ENCODE measurements at places on chromosomes 13 and 19. TPM values are rescaled to one million over a fixed set of nuclear protein-coding genes. Genes with fewer than 3 reads are reported as not detected.

The PMIS2 gene
- total RNA-seq = not detected

The NEK3 gene
- 8.7 TPM for total RNA-seq

- no peaks in the 10 kb centered on the region for H3K4me1 ChIP-seq
- H3K27ac ChIP-seq = no peak overlapping the region
- DNase-seq = no peak
- no peaks in the 10 kb centered on the region for H3K27me3 ChIP-seq
Observed at GRCh38 chr13:87684850-87685742, 13.9 kb downstream of the SLITRK5 start.

The SUGT1 gene
- 49.8 TPM for total RNA-seq

The TEX29 gene
- 0.82 TPM for total RNA-seq

GRCh38 chr19:12603714-12604113 lies 6.9 kb downstream of the ZNF490 start:
- no peak overlapping the region for H3K27ac ChIP-seq
- no peaks in the 10 kb centered on the region for H3K27me3 ChIP-seq
- no peaks in the 10 kb centered on the region for H3K4me1 ChIP-seq
- no peak overlapping the region for H3K4me3 ChIP-seq

- no peaks in the 10 kb centered on the region for H3K4me1 ChIP-seq
- no peak overlapping the region for H3K4me3 ChIP-seq
- H3K36me3 ChIP-seq = peaks cover 16% of the 10 kb centered on the region
- H3K27me3 ChIP-seq = no peaks in the 10 kb centered on the region
Observed at GRCh38 chr19:32921624-32922023, 50.1 kb downstream of the CEP89 start.

- H3K4me3 ChIP-seq = no peak overlapping the region
- no peaks in the 10 kb centered on the region for H3K27me3 ChIP-seq
- DNase-seq = no peak
- no peaks in the 10 kb centered on the region for H3K4me1 ChIP-seq
- no peak overlapping the region for H3K27ac ChIP-seq
Observed at GRCh38 chr13:100564444-100565223, 24.0 kb downstream of the GGACT start.

GRCh38 chr19:29193155-29193554 lies 19.8 kb downstream of the UQCRFS1 start:
- H3K27me3 ChIP-seq = no peaks in the 10 kb centered on the region
- H3K27ac ChIP-seq = no peak overlapping the region
- no peaks in the 10 kb centered on the region for H3K4me1 ChIP-seq
- DNase-seq = no peak

GRCh38 chr13:77767413-77767812 lies 69.9 kb downstream of the SLAIN1 start:
- no peak for DNase-seq
- no peaks in the 10 kb centered on the region for H3K4me1 ChIP-seq
- no peak overlapping the region for H3K4me3 ChIP-seq
- no peak overlapping the region for H3K27ac ChIP-seq
- no peaks in the 10 kb centered on the region for H3K36me3 ChIP-seq

The KCTD4 gene
- total RNA-seq = 0.08 TPM

DNA sequence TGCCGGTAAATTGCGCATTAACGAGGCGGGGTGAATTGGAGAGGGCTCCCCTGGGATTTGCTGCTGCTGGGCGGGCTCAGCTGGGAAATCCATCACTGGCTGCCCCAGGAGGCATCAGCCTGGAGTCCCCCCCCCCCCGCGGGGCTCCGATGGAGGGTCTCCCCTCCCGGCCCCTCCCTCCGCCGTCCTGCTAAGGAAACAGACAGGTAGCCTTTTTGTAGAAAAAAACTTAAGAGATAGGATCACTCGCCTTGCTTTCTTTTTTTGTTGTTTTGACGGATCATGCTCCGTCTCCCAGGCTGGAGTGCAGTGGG lies 6.8 kb downstream of the TLE6 start:
- H3K36me3 ChIP-seq = no peaks in the 10 kb centered on the region
- H3K27ac ChIP-seq = no peak overlapping the region
- DNase-seq = no peak

The IGSF23 gene
- total RNA-seq = not detected

The CEACAM4 gene
- total RNA-seq = not detected

DNA sequence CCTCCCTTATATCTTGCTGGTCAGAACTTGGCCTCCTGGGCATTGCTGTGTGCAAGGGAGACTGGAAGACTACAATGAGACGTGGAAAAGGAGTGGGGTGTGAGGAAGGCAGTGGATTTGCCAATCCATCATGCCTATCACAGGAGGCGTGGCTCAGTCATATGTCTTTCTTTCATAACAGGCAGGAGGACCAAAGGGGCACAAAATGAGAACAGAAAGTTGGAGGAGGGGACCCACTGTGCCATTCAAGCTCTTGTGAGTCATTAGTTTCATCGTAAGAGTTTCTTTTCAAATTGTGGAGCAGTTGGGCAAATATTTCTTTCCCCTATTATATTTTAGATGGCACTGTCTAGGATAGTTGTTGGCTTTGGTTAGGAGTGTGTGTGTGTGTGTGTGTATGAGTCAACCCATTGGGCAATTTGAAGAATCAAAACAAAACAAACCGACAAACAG lies 471.5 kb downstream of the TSHZ3 start:
- no peaks in the 10 kb centered on the region for H3K27me3 ChIP-seq
- H3K27ac ChIP-seq = no peak overlapping the region
- no peaks in the 10 kb centered on the region for H3K36me3 ChIP-seq

The GIPC3 gene
- total RNA-seq = 9.2 TPM

The SPACA4 gene
- total RNA-seq = not detected

The SPRY2 gene
- total RNA-seq = 27.4 TPM

DNA sequence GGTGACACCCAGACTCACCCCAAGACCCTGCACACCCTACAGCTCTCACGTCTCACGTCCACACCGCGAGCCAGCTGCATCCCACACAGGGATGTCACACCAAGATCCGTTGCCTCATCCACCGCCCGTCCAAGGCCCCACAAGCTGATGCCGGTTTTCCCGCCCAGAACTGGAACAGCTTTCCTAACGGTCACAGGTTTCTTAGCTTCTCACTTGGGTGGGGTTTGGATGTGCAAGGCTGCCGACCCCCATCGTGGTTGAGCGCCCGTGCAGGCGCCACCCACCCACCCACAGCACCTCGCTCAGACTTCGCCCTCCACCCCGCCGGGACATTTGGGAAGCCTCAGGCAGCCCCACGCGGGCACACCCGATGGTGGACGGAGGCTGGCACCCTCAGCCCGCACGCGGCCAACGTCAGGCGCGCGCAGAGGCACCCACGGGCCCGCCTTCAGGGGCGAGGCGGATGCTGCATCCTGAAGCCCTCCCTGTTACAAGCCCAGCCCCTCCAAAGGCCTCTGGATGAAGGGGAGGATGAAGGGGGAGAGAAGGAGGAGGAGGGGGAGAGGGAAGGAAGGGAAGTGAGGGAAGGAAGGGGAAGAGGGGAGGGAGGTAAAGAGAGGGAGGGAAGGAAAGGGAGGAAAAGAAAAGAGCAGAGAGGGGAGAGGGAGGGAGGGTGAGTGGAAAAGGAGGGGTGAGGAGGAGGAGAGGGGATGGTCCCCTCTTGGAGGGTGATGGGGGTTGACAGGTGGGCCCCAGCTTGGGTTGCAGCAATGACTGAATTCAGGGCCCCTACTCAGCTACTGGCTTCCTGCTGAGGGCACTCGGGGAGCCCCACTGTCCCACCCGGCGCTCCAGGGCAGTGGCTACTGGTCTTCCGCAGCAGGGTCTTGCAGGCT lies 12.8 kb downstream of the ONECUT3 start:
- peaks cover 77% of the 10 kb centered on the region for H3K27me3 ChIP-seq
- no peaks in the 10 kb centered on the region for H3K4me1 ChIP-seq
- no peak for DNase-seq
- H3K36me3 ChIP-seq = no peaks in the 10 kb centered on the region

The ACER1 gene
- total RNA-seq = not detected

- peaks cover 41% of the 10 kb centered on the region for H3K4me1 ChIP-seq
- no peaks in the 10 kb centered on the region for H3K27me3 ChIP-seq
- peak overlapping the region; percentile 27 for H3K4me3 ChIP-seq
Observed at GRCh38 chr19:55383279-55384130, 587 bp downstream of the TMEM238 start.

- peaks cover 79% of the 10 kb centered on the region for H3K36me3 ChIP-seq
- no peak overlapping the region for H3K27ac ChIP-seq
- no peak overlapping the region for H3K4me3 ChIP-seq
- DNase-seq = no peak
- no peaks in the 10 kb centered on the region for H3K27me3 ChIP-seq
Observed at GRCh38 chr19:47378246-47378645, 29.1 kb downstream of the DHX34 start.

DNA sequence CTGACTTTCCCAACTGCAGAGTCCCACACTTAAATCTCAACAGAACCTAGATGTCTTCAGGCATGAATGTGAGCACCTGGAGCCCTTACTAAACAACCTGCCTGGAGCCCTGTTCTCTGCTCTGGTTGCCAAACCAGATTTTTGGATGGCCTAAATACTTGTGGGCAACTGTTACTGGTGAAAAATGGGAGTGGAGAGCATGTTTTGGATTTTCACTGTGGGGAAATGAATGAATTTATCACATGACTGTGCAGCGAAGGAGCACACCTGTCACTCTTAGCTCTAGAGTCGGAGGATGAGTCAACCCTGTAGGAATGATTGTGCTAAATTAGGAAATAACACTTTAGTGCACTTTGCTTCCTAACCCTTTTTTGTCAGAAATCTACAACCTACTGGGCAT lies 30.3 kb downstream of the SHISA2 start:
- DNase-seq = no peak
- no peak overlapping the region for H3K4me3 ChIP-seq
- no peak overlapping the region for H3K27ac ChIP-seq
- H3K27me3 ChIP-seq = no peaks in the 10 kb centered on the region

GRCh38 chr13:36879218-36879938 lies 40.7 kb downstream of the SMAD9 start:
- H3K4me3 ChIP-seq = no peak overlapping the region
- H3K27me3 ChIP-seq = no peaks in the 10 kb centered on the region
- H3K36me3 ChIP-seq = peaks cover 19% of the 10 kb centered on the region
- no peak overlapping the region for H3K27ac ChIP-seq
- peaks cover 22% of the 10 kb centered on the region for H3K4me1 ChIP-seq
- no peak for DNase-seq

DNA sequence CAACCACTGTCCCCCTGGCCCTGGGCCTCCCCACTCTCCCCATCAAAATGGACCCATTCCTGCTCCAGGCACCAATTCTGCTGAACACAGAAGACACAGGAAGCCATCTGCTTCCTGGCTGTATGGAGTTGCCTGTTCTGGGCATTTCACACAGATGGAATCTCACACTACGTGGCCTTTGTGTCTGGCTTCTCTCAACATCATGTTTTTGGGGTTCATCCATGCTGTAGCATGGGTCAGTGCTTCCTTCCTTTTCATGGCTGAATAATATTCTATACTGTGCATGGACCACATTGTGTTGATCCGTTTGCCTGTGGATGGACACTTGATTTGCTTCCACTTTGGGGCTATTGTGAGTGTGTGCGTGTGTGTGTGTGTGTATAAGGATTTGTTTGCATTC lies 15.0 kb upstream of the KLF2 start:
- no peak for DNase-seq
- H3K4me1 ChIP-seq = no peaks in the 10 kb centered on the region
- H3K4me3 ChIP-seq = no peak overlapping the region
- no peaks in the 10 kb centered on the region for H3K36me3 ChIP-seq

DNA sequence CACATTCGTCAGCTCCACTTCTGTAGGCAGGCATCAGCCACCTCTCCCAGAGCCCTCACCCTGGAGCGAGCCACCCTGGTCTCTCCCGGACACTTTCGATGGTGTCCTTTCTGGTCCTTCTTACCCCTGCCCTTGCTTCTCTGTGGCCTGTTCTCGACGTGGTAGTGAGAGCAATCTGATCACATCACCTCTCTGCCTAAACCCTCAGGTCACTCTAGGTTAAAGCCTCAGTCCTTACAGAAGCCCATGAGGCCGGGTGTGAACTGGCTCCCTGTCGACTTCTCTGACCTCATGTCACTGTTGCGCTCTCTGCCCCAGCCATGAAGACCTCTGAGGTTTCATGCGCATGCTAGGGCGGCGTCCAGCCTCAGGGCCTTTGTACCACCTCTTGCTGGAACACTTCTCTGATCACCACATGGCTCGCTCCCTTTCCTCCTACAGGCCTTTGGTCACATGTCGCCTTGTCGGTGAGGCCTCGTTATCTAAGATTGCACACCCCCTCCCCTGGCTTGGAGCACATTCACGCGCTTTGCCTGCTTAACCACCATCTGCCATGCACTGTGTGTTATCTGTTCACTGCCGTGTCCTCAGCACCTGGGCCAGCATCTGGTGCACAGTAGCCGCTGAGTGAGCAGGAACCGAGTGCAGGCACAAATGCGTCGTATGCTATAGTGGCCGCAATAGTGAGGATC lies 101.5 kb downstream of the DPF1 start:
- H3K27ac ChIP-seq = no peak overlapping the region
- H3K4me3 ChIP-seq = no peak overlapping the region
- H3K36me3 ChIP-seq = peaks cover 36% of the 10 kb centered on the region
- no peaks in the 10 kb centered on the region for H3K4me1 ChIP-seq
- no peak for DNase-seq

DNA sequence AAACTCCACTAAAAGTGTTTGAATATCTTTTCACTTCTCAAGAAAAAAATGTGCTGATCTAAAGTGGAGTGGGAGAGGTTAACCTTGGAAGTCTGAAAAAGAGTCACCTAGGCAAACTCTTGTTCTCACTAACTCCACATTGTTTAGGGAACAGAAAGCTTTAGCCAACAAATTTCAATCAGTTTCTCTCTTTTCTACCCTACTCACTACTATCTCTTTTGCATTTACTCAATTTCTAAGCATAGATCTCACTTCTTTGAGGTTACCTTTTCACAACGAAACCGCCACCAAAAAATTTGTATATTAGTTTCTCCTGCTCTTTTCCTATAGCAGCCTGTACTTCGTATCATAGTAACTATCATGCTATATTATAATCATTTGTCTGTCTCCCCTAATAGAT lies 6.3 kb downstream of the NHLRC3 start:
- H3K4me1 ChIP-seq = no peaks in the 10 kb centered on the region
- no peak overlapping the region for H3K4me3 ChIP-seq
- H3K27ac ChIP-seq = no peak overlapping the region
- no peak for DNase-seq
- no peaks in the 10 kb centered on the region for H3K36me3 ChIP-seq

GRCh38 chr13:49498206-49498605 lies 2.5 kb downstream of the PHF11 start:
- H3K27me3 ChIP-seq = no peaks in the 10 kb centered on the region
- no peak overlapping the region for H3K27ac ChIP-seq
- no peak for DNase-seq
- H3K4me3 ChIP-seq = no peak overlapping the region
- peaks cover 12% of the 10 kb centered on the region for H3K36me3 ChIP-seq

- no peak overlapping the region for H3K27ac ChIP-seq
- H3K27me3 ChIP-seq = no peaks in the 10 kb centered on the region
- no peak overlapping the region for H3K4me3 ChIP-seq
- peaks cover 36% of the 10 kb centered on the region for H3K4me1 ChIP-seq
- no peak for DNase-seq
Observed at GRCh38 chr13:50691176-50691680, 152.3 kb downstream of the DLEU7 start.
